ENCODE measurements at places on chromosomes 6 and 20.
A peak's percentile ranks its signal among the peaks of the same experiment; 100 is the strongest.

DNA sequence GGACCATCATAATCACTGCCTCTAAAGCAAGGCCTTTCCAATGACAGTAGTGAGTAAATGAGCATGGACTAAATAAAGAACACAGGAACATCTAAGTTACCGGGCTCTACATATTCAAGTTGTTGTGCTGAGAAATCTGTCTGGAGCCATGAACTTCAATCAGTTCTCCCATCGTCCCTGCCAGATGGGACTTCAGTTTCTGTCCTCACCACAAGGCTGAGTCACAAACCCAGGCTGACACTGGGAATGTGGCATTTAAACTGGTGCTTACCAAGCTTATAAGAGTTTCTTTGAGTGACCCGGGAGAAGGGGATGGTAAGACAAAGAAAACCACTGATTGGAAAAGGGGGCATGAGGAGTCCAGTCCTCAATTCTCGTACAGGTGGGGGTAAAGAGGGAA is 497.0 kb downstream of the MAFB start:
- DNase-seq, result no peak

DNA sequence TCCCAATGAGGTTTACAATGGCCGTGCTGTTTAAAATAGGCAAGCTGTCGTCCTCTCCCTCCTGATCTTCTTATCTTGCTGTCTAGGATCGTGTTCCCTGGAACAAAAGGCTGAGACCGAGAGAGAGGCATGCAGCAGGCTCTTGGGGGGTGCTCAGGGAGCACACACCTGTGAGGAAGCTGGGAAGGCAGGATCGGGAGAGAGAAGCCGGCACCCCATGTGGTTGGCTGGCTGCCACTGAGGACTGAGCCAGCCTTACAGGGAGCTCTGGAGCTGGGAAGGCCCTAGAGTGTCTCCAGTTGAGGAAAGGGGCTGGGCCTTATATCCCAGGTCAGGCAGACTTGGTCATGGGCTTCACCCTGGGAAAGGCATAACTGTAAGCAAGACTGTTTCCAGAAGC is 184.2 kb downstream of the LY86 start:
- DNase-seq, result no peak

DNA sequence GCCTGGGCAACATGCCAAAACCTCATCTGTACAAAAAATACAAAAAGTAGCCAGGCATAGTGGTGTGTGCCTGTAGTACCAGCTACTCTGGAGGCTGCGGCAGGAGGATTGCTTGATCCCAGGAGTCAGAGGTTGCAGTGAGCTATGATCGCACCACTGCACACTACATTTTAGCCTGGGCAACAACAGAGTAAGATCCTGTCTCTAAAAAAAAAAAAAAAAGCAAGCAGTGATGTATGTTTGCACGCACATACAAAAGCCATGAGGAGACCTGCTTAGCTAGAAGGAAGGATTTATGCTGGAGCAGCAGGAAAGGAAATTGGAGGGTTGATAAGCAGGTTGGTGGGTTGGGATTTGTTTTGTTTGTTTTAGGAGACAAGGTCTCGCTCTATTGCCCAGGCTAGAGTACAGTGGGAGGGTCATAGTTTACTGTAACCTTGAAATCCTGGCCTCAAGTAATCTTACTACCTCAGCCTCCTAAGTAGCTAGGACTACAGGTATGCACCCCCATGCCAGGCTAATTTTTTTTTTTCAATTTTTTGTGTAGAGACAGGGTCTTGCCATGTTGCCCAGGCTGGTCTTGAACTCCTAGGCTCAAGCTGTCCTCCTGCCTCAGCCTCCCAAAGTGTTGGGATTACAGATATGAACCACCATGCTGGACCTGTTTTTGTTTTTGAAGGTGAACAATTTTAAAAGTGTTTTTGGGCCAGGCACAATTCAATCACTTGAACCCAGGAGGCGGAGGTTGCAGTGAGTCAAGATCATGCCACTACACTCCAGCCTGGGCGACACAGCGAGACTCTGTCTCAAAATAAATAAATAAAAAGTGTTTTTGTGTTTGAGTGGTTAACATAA is 4.0 kb downstream of the ZSWIM3 start:
- DNase-seq, result no peak

DNA sequence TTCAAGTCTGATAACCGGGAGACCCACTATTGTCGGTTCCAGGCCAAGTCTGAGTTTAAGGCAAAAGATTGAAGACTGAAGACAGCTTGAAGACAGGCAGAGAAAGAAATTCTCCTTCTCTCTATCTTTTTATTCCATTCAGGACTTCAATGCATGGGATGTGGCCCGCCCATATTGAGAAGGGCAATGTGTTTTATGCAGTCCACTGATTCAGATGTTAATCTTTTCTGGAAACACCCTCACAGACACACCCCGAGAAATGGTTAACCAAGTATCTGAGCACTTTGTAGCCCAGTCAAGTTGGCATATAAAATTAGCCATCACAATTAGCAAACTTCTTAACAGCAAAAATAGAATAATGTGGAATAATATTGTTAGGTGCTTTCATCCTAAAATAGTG is 75.5 kb upstream of the FABP7 start:
- no peak for DNase-seq

GRCh38 chr20:32474967-32475811 is 109.9 kb downstream of the NOL4L start:
- DNase-seq, result no peak

- DNase-seq, result no peak
Measured at GRCh38 chr6:37074053-37074827, 68.8 kb downstream of the FGD2 start.

- no peak for DNase-seq
Measured at GRCh38 chr20:53800418-53800817, 206.8 kb upstream of the ZNF217 start.

GRCh38 chr20:17911927-17912326 is 56.7 kb downstream of the SNX5 start:
- no peak for DNase-seq

DNA sequence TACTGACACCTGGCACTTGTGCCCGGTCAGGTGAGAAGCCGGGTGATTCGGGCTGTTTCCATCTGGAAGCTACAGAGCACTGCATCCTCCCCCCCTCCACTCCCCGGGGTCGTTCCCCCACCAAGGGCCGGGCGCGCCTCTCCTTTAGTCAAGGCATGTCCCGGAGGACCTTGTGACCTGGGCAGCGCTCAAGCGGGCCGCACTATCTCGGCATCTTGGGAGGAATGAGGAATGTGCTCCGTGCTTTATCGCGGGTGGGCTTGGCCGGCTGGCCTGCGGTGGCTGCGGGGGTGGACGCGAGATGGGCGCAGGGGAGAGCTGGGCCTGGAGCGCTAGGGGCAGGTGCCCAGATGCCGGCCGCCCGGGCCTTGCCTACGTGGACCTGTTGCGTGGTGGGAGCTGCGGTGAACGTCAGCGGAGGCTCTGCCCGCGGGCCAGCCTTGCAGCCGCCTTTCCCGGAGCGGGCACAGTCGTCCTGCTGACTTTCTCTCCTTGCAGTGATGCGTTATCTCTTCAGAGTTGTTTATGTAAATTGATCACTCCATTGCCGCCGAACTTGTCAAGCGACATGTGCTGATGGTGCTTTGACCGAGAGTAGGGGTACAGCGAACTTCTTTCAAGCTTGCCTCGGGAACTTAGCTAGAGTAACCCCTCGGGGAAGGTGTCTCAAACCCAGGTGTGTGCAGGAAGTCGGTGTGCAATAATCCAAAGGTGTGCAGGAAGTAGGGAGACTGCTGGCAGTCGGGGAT is 1.1 kb downstream of the LRRC1 start:
- no peak for DNase-seq

- DNase-seq, result no peak
Measured at GRCh38 chr6:115832186-115832585, 228.5 kb downstream of the FRK start.

DNA sequence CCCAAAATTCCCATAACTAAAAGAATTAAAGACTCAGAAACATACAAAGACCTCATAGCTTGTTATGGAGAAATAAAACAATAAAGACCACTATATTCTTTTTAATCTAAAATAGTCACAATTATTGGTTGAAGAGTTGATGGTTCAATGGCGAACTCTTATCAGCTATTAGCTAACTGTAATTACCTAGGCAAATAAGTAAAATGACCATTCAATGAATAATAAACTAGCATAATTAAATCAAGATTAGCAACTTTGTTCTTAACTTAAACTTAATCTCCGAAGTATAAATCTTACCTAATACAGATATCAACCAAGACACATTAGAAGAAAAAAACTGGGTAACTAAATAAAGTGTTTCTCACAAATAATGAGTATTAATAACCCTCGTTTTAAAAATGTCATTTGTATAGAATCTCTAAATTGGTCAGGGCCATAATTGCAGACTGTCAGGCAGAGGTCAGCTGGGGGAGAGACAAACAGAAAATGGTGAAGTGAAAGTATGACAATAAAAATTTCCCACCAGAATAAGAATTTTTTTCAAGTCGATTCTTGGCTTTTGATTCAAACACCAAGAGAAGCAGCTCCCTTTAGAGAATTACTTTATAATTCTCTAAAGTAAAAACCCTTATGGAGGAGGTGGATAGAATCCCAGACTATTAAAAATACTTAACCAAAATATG is 1.7 kb downstream of the FKBP5 start:
- no peak for DNase-seq

DNA sequence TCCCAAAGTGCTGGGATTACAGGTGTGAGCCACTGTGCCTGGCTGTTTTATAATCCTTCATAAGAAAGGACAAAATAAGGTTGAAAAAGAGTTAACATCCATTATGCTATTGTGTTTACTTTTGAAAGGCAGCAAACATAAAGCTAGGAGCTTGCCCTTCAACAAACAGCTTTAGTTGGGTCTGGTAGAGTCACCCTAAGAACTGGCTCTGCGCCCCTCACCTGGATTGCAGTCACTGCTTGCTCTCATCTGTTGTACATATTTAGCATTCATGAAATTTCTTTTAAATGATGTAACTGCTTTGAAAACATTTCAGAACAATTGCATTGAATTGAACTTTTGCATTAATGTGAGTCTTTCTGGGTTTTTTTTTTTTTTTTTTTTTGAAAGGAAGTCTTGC is 38.9 kb downstream of the JARID2 start:
- DNase-seq, result no peak

- no peak for DNase-seq
Measured at GRCh38 chr6:12331951-12332749, 42.0 kb downstream of the EDN1 start.

GRCh38 chr6:134173936-134174671 is 121.7 kb upstream of the SLC2A12 start:
- DNase-seq, result peak; percentile 48

GRCh38 chr6:22364306-22364705 is 67.5 kb upstream of the PRL start:
- no peak for DNase-seq

- DNase-seq, result no peak
Measured at GRCh38 chr20:25117990-25118389, 36.0 kb upstream of the VSX1 start.

DNA sequence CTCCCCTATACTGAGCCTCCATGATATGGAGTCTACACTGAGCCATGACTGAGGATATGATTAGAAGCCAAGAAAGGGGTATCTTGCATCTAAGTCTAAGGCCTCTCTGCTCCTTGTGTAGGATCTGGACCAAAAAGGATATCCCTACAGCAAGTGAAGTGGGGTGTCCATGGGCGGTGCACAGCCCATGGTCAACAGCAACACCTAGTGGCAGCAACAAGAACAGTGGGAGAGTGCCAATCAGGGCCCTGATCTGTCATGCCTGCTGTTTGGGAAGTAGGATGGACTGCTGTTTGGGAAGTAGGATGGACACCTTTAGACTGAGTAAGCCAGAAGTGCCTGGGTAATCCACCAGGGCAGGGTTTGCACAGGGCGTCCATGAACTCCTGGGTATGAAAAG is 22.4 kb downstream of the PTGIS start:
- no peak for DNase-seq

- no peak for DNase-seq
Measured at GRCh38 chr6:36933102-36933501, 21.4 kb upstream of the PI16 start.

GRCh38 chr6:73116330-73116729 is 109.0 kb downstream of the KHDC1L start:
- DNase-seq, result no peak

DNA sequence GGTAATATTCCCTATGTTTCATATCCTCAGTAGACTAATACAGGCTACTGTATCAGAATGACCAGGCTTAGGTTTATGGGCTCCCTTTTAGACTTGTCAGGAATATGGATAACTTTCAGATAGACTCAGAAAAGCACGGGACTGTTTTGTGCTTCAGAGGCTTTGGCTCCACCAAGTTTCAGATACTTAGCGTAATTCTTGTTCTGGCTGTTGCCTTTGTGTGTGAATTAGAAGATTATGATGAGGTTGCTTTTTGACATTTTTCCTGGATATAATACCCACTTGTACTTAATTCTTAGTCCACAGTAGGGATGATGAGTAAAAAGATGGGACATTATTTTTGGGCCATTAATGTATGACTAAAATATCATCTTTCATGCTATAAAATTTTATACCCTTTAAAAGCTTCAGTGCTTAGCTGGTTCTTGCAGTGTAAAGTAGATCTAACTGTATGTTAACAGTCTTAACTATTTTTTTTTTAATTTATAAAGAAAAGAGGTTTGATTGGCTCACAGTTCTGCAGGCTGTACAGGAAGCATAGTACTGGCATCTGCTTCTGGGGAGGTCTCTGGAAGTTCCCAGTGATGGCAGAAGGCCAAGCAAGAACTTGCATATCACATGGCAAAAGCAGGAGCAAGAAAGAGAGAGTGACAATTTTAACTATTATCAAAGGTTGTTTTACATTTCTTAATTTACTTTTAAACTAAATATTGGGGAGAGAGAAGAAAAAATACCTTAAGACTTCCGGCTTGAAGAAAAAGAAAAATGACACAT is 120.7 kb downstream of the ZFAND3 start:
- DNase-seq, result no peak

DNA sequence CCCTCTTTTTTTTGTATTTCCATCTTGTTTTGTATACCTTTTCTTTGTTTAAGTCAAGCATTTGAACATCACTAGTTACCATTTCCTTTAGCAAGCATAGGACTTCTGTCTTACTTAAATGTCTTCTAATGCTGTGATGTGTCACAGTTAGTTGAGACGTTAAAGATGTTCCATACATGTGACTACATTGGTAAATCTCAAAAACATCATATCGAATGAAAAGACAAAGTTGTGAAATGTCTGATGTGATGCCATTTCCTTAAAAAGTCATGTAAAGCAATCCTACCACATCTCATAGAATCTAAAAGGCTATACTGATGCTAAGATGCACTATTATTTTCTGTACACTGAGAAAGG is 26.8 kb downstream of the SLC16A10 start:
- no peak for DNase-seq

DNA sequence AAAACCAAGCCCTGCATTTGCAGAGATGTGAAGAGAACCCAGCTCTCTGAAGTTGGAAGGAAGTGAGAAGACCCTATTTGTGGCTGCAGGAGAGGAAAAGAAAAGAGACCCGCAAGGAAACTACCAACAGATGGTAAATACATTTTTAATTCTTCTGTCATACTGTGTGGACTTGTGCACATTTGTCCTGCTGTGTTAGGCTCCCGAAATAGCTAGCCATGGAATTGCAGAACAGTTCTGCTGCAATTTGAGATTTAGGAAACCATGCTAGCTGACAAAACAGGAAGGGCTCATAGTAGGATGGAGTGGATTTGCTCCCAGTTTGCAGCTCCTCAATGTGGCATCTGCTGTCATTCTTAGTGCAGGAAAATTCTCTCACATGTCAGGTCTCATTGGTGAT is 12.1 kb upstream of the ATXN1 start:
- DNase-seq, result no peak

GRCh38 chr6:134853111-134854055 is 96.5 kb downstream of the ALDH8A1 start:
- DNase-seq, result no peak

GRCh38 chr6:120354452-120355098 is 979.7 kb downstream of the TBC1D32 start:
- no peak for DNase-seq
